ENCODE measurements at places on chromosomes 12 and 14. TPM values are rescaled to one million over a fixed set of nuclear protein-coding genes. Genes with fewer than 3 reads are reported as not detected.

Gene RDH12
- not detected for total RNA-seq

Gene PALS1
- 35.0 TPM for total RNA-seq

Gene AQP2
- total RNA-seq, result not detected

Gene KCTD10
- total RNA-seq, result 33.0 TPM

Gene SMAGP
- 32.5 TPM for total RNA-seq

Gene NPAS3
- total RNA-seq, result not detected

Gene CHGA
- not detected for total RNA-seq

Gene FAIM2
- total RNA-seq, result not detected

Gene DEGS2
- not detected for total RNA-seq

Gene TEX52
- total RNA-seq, result not detected

Gene KRT7
- total RNA-seq, result 16.1 TPM

Gene DLK1
- not detected for total RNA-seq

Gene CYP46A1
- total RNA-seq, result 0.22 TPM

Gene LIN7A
- total RNA-seq, result 4.0 TPM

Gene CELA1
- total RNA-seq, result 1.2 TPM

Gene CCDC198
- not detected for total RNA-seq
